Ascending aorta (tissue), 2 donors: ENCODE measurements at places on chromosomes 13 and 19.

GRCh38 chr19:56720281-56720680 lies 48.7 kb upstream of the ZNF835 start:
- DNase-seq, result no peak

DNA sequence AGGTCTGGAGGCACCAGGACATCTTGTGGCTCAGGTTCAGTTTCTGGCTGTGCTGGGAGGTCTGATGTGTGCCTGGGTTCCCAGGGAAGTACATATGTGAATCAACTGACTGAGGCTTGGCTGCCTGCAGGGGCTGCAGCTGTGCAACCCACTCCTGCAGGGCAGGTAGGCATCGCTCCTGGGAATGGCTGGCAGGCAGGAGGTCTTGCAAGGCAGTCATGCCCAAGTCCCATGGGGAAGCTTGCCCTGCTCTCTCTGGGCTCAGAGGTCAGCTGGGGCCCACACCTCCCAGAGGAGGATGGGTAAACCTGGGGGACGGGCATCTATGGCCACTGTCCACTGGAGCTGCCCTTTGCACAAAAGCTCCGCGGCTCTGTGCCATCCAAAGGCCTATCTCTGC lies 1141.8 kb downstream of the SLITRK1 start:
- no peak for DNase-seq

DNA sequence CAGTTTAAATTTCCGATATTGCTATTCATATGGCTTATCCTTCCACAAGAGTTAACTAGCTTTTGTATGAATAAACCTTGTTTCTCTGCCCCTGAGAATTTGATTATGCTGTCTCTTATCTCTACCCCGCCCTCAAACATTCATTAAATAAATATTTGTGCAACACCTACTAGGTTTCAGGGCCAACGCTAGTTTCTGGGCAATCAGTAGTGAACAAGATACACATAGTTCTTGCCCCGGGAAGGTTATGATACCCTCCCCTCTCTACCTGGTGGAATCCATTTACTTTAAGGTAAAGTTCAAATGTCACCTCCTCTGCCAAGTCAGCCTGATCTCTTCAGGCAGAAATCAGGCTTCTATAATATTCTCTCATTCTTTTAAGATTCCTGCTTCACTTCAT lies 16.6 kb upstream of the USP12 start:
- no peak for DNase-seq

GRCh38 chr19:6610934-6611852 lies 20.2 kb upstream of the CD70 start:
- DNase-seq, result no peak
